Activated T-helper 1 cell treated with anti-CD3 and anti-CD28 coated beads, Interleukin-2, amount 50 U/mL, for 16 hours (primary cell): ENCODE measurements at places on chromosomes 1 and 21.

GRCh38 chr1:24893431-24893830, 36.6 kb downstream of the RUNX3 start:
- DNase-seq = no peak

DNA sequence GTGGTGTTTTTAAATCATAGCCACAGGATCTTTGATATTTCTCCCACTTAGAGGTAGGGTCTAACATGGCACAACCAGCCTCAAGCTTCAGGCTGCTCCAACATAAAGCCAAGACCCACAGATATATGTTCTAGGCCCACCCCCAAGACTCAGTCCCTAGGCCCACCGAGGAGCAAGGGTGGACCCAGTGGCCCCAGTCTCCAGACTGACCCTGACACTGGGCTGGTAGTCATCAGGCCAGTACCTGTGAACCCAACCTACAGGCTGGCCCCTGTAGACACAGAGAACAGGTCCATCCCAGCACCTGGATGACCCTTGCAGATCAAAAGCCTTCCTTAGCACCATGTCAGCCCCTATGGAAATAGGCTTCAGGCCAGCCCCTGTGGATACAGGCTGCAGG, 60.5 kb downstream of the NEGR1 start:
- DNase-seq = no peak

DNA sequence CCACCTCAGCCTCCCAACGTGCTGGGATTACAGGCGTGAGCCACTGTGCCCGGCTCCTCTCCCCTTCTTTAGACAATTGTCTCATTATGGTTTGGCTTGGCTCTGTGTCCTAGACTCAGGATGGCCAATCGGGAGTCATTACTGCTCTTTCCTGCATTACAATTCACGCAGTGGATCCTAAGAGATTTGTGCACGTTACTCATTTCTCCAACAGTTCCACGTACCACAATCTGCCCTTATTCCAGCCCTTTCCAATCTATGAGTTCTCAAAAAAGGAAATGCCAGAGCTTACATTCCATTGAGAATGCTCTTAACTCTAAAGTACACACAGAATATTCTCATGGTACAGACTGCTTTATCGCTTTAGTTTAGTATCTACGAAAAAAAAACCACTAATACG, 357.0 kb downstream of the GPATCH2 start:
- DNase-seq = no peak

- DNase-seq = no peak
These were observed 7.1 kb upstream of the TPM3 start for GRCh38 chr1:154198756-154199562.

- no peak for DNase-seq
These were observed 2.5 kb upstream of the TTLL10 start for GRCh38 chr1:1171161-1171545.

DNA sequence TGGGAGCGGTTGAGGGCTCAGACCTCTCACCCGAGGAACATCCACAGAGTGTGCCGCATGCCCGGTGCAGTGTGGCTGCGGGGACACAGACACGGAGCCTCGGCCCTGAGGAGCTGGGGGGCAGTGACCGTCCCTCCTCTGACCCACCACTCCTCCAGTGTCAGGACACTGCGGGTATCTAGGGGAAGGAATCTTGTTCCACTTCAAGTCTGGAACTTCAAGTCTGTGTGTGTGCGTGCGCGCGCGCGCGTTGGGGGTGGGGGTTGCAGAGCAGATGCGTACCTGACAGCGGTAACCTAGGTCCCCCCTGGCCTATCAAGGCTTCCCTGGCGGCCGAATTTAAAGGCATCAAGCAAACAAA, 17.3 kb downstream of the PCSK9 start:
- DNase-seq = no peak

DNA sequence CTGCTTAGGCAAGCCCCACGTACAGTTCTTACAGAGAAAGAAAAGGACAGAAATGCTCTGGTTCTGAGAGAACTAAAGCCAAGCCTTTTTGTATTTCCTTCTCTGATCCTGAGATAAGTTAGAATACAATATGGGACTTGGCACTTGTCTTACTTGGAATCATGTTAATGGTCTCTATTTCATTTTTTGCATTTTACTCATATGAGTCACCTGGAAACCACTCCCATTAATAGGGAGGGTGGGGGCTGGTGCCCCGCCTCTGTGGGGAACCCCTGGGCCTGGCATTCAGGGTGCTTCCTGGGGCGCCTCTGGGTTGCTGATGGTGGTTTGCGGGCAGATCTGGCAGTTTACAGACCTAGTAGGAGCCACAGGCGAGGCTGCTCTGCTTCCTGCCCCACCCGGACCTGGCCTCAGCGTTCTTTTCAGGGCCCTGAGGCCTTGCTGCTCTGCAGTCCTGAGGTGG, 26.7 kb downstream of the TSPAN2 start:
- peak; percentile 82 for DNase-seq
